Hepatic stellate cell (primary cell): ENCODE measurements at places on chromosomes 7 and 10.

DNA sequence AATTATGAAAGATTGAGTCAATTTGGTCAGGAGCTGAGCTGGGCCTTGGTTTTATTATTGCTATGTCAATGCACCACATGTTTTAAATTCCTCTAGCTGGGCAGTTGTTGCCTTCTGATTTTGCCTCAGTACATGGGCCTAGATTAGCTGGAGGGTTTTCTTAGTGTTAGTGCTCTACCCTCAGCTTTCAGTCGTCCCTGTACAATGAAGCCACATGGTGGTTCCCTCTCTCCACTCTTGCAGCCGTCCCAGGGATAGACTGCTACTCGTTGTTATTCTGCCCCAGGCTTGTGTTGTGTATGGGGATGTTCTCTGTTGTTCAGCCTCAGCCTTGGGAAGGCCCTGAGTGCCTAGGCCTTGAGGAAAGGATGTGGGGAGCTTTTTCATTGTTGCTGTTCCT is 37.0 kb downstream of the NHLRC2 start:
- DNase-seq = no peak

DNA sequence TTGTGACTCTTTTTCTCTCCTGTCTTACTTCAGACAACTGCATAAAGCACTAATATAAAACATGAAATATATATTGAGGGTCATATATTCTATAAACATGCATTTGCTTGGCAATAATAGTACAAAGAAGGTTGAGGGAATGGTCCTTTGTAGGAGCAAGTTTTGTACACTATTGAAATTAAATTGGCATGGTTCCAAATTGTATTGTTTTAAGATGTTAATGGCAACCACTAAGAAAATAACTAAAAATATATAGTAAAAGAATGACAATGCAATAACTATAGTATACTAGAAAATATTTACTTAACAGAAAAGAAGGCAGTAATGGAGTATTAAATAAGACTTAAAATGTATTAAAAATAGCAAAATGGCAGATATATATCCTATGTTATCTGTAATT is 33.7 kb upstream of the KAT6B start:
- DNase-seq = no peak

GRCh38 chr7:75985518-75986146 is 8.8 kb downstream of the TMEM120A start:
- DNase-seq = no peak

- peak; percentile 45 for DNase-seq
Measured at GRCh38 chr10:127117125-127117524, 79.3 kb downstream of the INSYN2A start.

GRCh38 chr7:12862146-12862545 is 174.7 kb downstream of the ARL4A start:
- DNase-seq = no peak

- no peak for DNase-seq
Measured at GRCh38 chr10:3693022-3693697, 91.8 kb downstream of the KLF6 start.

GRCh38 chr7:151454305-151454704 is 14.4 kb upstream of the CRYGN start:
- no peak for DNase-seq

DNA sequence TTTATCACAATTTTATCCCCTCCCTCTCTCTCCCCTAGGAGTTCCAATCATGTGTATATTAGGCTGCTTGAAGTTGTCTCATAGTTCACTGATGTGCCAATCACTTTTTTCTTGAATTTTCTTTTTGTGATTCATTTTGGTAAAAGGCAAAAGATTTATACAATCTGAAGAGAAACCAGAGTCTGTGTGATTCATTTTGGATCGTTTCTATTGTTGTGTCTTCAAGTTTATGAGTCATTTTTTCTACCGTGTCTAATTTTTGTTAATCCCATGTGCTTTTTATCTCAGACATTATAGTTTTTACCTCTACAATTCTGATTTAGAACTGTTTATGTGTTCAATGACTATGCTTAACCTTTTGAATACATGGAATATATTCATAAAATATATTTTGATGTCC is 483.9 kb upstream of the AUTS2 start:
- no peak for DNase-seq

- DNase-seq = no peak
Measured at GRCh38 chr10:104146882-104147281, 24.9 kb downstream of the SFR1 start.

DNA sequence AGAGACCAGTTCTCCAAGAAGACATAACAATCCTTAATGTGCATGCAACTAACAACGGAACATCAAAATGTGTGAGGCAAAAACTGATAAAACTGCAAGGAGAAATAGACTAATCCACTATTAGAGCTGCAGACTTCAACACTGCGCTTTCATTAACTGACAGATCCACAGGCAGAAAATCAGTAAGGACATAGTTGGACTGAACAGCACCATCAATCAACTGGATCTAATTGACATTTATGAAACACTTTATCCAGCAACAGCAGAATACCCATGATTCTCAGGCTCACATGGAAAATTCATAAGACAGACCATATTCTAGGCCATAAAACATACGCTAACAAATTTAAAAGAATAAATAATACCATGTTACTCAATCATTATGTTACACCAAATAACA is 21.6 kb upstream of the ATP6V0A4 start:
- no peak for DNase-seq

DNA sequence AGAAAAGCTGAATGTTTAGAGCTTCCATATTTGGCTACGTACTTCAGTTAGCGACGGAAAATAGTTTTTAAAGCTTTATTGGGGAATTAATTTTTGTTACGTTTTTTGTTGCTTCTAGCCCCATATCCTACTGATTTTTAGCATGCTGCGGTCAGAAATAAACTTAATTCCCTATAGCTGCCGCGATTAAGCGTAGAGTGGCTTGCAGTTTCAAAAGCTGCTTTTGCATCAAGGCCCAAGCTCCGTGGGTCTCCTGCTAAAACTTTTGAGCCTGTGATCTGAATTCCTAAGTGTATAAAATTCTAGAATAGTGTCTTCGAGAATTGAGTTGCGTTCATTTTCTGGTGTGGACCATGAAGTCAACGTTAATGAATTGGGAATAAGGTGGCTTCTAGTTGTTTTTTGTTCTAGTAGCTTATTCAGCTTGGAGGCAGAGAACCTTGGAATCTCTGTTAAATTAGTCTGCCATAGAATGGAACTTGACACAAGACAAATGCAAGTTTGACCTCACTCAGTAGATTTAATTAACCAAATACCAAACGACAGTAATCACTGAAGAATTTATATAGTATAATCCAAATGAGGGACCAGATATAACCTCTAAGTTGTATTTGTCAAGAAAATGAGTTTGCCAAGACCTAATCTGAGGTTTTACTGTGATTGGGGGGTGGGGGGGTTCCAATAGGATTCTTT is 977 bp downstream of the CALU start:
- DNase-seq = no peak

DNA sequence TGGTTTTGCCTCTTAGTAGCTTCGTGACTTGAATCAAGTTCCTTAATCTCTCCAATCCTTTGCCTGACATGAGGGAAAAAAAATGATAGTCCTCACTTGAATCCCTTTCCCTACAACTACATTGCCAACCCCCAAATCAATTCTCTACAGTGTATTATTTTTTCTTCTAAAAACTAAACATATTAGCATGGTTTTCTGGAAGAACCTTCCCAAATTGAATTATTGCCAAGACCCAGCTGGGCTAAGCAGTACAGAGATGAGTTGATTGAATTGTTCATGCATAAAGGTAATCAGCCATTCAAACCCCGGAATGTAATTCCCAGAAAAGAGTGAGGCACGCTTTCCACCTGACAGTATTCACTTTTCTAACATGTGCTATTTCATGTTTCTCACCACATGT is 155.6 kb upstream of the AGR3 start:
- no peak for DNase-seq

DNA sequence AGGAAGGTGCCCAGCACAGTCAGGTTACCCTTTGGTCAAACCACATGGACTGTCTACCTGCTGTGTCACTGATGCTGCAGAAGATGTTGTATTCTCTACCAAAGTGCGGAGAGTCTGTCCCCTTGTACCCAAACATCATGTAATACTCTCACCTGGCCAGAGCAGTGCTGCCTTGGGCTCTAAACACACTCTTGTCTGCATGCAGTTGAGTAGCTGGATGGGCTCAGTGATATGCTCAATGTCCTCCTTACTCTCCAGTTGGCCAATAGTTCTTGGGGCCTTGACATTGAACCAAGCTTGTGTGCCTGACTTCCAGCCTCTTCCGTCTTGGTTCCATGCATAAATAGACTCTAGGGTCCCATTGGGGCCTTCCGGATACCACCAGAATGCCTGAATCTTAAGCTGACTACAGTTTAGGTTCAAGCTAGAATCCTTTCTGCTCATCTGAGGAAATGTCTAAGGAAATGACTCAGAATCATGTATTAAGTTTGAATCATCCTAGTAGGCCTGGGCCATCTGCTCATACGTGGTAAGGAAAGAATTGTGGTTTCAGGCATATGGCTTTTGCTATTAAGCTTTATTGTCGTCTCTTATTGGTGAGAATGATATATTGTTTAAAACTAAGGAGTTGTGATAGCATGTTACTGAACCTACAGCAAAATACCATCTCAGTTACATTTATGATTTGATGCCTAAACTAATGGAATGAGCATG is 118.0 kb downstream of the OTUD1 start:
- no peak for DNase-seq

- peak; percentile 74 for DNase-seq
Measured at GRCh38 chr10:99966306-99966705, 43.4 kb downstream of the DNMBP start.

DNA sequence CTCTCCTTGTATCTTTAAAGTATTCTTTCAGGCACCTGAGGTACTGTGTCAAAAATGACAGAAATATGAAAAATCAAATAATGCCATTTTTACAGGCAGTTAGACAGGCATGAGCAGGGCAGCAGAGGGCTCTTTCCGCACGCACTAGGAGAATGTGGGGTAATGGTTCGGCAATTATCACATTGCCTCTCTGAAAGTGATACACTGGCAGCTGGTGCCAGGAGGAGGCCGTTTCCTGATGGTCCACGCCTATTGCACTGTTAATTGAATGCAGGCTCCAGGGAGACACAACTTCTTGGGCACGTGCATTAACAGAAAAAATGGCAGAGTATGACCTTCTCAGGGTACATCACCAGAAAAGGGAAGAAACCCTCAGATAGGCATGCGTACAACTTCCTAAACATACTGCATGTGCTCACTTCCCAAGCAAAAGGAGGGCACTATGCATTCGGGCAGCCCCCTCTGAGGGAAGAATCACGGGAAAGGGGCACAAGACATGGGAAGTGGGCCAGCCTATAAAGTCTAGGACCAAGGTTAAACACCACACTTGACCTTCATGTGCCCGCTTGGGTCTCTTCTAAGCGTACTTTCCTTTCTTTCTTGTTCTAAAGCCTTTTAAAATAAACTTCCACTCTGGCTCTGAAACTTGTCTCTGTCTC is 161.7 kb downstream of the TNS3 start:
- no peak for DNase-seq

- no peak for DNase-seq
Measured at GRCh38 chr10:44316922-44317215, 68.0 kb downstream of the CXCL12 start.

DNA sequence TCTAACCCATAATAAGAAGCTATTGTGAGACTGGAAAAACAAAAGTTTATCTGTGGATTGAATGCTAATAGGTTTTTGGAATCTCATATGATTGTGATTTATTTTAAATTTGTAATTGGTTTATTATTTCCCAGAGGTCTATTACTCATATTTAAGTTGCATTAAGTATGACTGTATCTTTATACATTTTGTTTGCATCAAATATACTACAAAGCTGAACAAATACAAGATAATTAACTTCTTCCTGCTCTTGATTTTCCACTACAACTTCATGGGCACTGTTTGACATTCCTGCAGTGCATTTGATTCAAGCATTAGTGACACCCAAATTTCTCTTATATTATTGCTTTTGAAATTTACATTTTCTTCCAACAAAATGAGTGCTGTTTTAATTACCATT is 303.8 kb upstream of the LRRTM3 start:
- DNase-seq = no peak

DNA sequence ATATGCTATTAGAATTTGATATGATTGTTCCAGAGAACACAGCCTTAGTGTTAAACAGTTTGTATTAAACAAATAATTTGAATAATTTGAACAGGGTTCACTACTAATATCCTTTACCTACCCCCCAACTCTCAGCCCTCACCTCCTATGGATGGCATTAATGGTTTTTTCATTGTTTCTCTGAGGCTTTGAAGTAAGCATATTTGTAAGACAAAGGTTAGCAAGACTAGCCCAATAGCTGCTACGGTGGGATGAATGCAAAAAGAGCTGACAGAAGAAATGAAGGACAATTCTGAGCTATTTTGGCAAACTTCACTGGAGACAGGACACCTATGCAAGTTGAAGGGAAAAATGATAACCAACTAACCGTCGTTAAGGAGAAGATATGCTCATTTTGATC is 61.6 kb downstream of the ARL4A start:
- DNase-seq = no peak

- no peak for DNase-seq
Measured at GRCh38 chr10:7045891-7046599, 364.8 kb downstream of the SFMBT2 start.

- DNase-seq = no peak
Measured at GRCh38 chr7:50676740-50677637, 105.7 kb downstream of the GRB10 start.

GRCh38 chr7:157271991-157272324 is 64.8 kb upstream of the DNAJB6 start:
- DNase-seq = peak; percentile 94

- DNase-seq = peak; percentile 41
Measured at GRCh38 chr10:15719899-15720634, at the start of gene ITGA8. ITGA8 (minus strand) TSS chr10:15719922; CDS start chr10:15719771, 151 bp downstream.

DNA sequence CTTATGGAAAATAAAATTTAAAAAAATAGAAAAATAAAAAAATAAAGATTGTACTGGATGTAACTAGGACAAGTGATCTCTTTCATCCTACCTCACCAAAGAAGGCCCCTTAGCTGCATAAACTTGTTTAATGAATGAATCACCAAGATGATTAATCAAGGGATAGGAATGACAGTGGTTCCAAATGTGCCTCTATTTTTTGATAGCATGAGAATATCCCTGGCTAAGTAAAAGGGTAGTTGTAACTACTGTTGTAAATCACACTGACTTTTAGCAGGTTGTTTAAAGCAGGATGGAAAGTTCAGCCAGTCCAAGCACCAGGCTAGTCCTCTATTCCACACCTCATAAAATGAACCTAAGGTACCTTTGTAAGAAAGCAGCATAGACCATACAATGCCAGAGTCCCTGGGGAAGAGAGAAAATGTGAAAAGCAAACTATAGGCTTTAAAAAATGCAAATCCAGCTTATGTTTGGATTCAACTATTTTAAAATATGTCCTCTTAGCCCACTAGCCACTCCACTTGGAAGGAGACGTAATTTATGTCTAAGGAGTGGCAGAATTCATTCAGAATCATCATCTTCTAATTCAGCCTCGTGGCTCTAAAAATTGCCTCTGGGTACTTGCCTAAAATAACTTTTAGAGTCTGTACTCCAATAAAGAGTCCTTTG is 126.8 kb downstream of the SKIDA1 start:
- DNase-seq = peak; percentile 54
